ENCODE measurements at places on chromosomes 3 and 15.
A peak's percentile ranks its signal among the peaks of the same experiment; 100 is the strongest.

GRCh38 chr3:31129241-31129640 lies 234.8 kb upstream of the GADL1 start:
- DNase-seq = no peak

DNA sequence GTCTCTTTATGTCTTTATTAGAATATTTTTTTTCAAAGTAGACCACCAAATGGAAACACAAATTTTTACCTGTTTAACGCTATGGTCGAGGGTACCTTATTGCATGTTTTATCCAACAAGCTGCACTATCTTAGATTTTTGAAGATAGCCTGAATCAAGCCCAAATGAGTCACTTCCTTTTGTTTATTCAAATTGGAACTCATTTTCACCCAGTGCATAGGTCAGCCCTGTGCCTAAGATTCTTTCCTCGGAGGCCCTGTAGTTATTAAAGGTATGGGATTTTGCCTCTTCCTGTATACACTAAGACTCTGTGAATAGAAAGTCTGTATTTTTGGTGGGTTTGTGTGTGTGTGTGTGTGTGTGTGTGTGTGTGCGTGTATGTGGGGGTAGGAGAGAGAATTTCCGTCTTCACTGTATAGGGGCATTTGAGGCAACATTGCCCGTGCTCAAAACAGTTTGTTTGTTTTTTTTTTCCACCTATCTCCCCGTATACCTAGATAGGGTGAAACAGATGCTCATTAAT lies 358.0 kb upstream of the CADM2 start:
- DNase-seq = no peak

GRCh38 chr15:40928821-40929659 lies at the start of gene DLL4:
Gene DLL4, plus strand, starts transcription at chr15:40929340. Its CDS starts 329 bp downstream, at chr15:40929669.
- peak; percentile 47 for DNase-seq

- DNase-seq = no peak
Observed at GRCh38 chr3:154548341-154548740, 118.4 kb upstream of the GPR149 start.

DNA sequence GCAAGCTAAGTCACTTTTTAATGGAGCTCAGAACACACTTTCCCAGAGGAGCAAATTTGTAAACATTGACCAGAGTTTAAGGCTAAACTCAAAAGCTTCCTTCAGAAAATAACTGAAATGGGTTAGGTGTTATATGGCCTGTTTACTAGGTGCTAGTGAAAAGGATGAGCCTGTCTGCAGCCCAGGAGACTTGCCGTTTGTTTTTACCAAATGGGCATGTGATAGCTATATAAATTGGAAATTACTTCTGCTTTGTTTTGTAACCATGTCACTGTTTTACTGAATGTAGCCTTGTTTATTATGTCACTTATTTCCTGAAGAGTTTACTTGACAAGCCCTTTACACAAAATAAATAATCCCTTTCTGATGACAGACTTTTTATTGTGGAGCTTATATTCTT lies 109.4 kb upstream of the THSD4 start:
- no peak for DNase-seq

- DNase-seq = no peak
Observed at GRCh38 chr15:77023576-77024272, 28.8 kb downstream of the PSTPIP1 start.

GRCh38 chr3:193701953-193702635 lies 109.1 kb downstream of the OPA1 start:
- DNase-seq = no peak

- no peak for DNase-seq
Observed at GRCh38 chr3:89314454-89315098, 207.2 kb downstream of the EPHA3 start.

GRCh38 chr15:34793071-34793470 lies 2.3 kb downstream of the ACTC1 start:
- no peak for DNase-seq

- DNase-seq = no peak
Observed at GRCh38 chr3:124260206-124260915, 268.4 kb upstream of the ROPN1 start.

GRCh38 chr3:169394316-169394715 lies 269.2 kb downstream of the MECOM start:
- no peak for DNase-seq

- DNase-seq = no peak
Observed at GRCh38 chr3:12114251-12114650, 44.5 kb downstream of the TIMP4 start.

DNA sequence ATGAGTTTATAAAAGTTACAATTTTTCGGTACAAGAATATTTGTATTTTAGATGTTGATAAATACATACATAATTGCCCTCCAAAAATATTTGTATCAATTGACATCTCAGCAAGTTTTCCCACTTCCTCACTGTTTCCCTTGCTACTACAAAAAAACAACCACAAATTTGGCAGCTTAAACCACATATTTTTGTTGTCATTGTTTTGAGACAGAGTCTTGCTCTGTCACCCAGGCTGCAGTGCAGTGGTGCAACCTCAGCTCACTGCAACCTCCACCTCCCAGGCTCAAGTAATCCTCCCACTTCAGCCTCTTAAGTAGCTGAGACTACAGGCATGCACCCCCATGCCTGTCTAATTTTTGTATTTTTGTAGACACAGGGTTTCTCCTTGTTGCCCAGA lies 162.8 kb upstream of the RARB start:
- DNase-seq = no peak

- DNase-seq = no peak
Observed at GRCh38 chr3:182892226-182892625, 88.1 kb downstream of the DCUN1D1 start.

DNA sequence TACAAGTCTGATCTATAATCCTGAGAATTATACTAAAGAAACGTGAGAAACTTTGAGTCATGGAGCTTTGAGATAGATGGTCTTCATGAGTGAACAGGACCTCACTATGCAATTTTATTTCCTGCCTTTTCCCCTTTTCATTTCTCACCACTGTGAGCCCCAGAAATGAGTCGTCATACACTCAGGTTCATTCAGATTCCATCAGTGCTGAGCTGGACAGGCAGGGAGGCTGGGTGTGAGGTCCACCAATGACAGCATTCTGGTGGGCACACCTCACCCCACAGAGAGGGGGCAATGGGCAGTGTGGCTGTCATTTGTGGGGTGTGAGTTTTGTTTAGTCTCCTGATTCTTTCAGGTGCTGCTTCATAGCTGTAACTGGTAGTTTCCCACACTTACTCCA lies 16.9 kb downstream of the TIGIT start:
- no peak for DNase-seq

DNA sequence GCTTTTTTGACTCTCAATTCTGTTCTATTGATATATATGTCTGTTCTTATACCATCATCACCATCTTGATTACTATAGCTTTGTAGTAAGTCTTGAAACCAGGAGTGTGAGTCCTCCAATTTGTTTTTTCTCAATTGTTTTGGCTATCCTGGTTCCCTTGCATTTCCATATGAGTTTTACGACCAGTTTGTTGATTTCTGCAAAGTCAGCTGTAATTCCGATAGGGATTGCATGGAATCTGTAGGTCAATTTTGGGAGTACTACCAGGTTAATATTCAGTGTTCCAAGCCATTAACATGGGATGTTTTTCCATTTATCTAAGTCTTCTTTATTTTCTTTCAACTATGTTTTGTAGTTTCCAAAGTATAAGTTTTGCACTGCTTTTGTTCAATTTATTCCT lies 27.0 kb downstream of the PGBD4 start:
- DNase-seq = no peak

GRCh38 chr15:36472672-36473071 lies 106.8 kb upstream of the CDIN1 start:
- no peak for DNase-seq

GRCh38 chr3:193825617-193826016 lies 232.6 kb downstream of the OPA1 start:
- DNase-seq = no peak

DNA sequence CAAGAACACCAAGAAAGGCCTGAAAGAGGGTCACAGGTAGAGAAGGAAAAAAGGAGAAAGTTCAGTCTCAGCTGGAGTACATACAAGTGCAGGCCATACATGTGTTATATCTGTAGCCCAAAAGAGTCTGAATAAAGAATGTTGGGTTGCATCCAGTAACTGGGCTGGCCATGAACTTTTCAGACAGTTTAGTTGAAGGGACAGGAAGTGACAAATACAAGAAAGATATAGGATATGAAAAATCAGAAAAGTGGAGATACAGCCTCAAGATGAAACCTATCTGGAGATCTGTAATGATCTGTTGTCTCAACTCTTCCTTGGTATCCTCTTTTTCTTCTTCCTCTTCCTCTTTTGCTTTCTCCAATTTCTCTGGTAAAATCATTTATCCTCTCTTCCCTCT lies 671.7 kb downstream of the MECOM start:
- DNase-seq = no peak

DNA sequence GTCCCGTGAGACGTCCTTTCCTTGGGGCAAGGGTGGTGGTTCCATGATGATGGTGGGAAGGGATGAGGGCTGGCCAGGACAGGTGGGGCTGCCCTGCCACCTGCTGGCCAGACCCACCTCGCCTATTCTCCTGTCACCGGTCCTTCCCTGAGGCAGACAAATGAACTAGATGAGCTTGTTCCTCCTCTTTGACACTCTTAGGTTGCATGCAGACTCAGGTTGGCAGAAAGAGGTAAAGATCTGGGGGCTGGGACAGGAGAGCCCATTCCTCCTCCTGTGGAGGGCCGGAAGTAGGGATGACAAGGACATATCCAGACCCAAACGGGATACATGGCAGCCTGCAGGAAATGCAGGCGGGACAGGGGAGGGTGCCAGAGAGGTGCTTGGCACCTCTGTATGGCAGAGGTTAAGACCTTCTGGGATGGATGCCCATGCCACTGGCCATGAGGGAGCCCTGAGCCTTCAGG lies 38.6 kb downstream of the ACSBG1 start:
- DNase-seq = no peak

GRCh38 chr15:74428970-74429780 lies 4.6 kb downstream of the SEMA7A start:
- DNase-seq = no peak

- no peak for DNase-seq
Observed at GRCh38 chr15:38205526-38206272, 46.9 kb upstream of the SPRED1 start.

DNA sequence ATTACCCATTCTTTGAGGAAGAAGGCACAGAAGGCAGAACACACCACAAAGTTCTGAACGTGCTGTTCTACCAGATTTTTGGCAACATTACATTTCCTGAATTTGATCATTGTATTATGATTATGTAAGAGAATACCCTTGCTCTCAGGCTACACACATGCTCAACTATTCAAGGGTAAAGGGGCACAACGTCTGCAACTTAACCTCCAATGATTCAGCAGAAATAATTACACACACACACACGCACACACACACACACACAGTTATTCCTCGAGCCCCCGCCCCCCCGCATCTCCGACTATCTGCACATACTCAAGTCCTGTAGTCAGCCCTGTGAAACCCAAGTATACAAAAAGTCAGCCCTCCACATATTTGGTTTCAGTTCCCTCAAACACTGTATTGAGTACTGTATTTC lies 26.8 kb downstream of the RPN1 start:
- no peak for DNase-seq

DNA sequence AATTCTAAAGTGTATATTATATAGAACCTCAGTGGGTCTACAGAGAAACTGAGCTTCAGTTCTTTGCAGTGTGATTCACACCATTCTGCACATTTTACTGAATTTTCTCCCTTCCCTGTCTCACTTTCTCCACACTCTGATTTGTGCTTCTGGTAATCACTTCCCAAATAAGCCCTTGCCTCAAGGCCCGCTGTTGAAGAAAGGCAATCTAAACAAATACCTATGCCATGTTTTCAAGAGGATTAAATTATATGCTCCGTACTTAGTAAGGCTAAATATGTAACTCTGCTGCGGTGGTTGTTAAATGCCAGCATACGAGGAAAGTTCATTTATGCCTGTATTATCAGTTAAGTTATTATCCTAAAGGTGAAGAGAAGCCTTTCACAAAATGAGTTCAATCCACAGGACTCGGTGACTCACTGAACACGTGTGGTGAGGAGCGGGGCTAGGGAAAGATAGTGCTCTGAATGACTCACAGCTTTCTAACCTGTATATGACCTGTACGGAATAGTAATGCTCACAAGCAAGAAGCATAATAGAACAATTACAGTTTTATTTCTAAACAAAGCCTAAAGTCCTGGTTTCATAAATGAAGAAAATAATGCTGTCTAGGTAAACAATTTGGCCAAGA lies 25.1 kb downstream of the CNTN6 start:
- no peak for DNase-seq

- DNase-seq = no peak
Observed at GRCh38 chr3:108407886-108408285, 102.5 kb downstream of the MYH15 start.

DNA sequence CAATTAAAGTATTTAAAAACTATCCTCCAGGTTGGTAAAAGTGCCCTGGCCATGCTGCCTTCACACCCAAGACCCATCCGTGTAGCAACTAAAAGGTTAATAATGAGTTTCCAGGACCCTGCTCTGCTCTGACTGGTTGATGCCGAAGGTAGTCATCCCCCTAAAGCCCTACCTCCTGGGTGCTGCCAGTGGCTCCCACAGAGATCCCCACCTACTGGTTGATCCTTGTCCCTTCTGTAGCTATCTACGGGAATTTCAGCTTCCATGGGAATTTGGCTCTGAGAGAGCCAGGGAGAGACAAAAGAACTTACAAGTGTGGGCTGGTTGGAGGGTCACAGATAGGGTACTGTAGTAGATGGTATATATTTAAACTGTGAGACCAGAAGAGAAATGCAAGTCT lies 110.6 kb upstream of the NANOGP8 start:
- DNase-seq = no peak

GRCh38 chr3:142500211-142500610 lies 52.4 kb upstream of the XRN1 start:
- DNase-seq = no peak

DNA sequence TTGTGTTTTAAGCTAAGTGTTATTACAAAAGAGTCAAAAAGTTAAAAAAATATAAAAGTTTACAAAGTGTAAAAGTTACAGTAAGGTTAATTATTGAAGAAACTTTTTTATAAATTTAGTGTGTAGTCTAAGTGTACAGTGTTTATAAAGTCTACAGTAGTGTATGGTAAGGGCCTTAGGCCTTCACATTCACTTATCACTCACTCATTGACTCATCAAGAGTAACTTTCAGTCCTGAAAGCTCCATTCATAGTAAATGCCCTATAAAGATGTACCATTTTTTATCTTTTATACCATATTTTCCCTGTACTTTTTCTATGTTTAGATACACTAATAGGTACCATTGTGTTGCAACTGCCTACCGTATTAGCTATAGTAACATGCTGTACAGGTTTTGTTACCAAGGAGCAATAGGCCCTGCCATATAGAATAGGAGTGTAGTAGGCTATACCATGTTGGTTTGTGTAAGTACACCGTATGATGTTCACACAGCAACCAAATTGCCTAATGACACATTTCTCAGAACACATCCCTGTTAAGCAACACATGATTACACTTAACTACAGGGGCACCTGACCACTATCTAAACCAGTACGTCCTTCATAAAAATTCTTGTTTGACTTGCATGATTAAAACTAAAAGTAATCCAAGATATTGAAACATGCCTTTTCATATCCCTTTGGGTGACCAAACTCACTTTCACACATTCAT lies 17.2 kb downstream of the RAD18 start:
- no peak for DNase-seq

DNA sequence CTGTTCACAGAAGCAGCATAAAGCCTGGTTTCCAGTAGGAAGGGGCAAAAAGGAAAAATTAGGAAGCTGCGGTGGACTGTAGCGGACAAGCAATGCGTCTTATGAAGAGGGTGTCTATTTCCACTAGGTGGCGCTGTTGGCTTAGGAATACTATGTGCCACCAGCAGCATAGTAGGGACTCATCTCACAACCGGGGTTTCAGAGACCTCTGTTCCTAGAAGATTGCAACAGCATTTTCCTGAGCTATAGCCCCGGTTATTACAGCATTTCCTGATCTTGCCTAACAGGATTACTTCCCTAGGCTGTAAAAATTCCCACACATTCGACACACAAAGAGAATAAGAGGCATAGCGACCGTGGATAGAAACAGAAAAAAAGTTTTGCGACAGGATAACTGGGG lies 683.0 kb downstream of the TBL1XR1 start:
- DNase-seq = no peak
